Hair follicle dermal papilla cell (primary cell): ENCODE measurements at places on chromosomes 1 and 21. TPM values are rescaled to one million over a fixed set of nuclear protein-coding genes. Genes with fewer than 3 reads are reported as not detected.

Gene ARTN
- 1.9 and 2.1 TPM in 2 replicates for total RNA-seq

Gene KAZN
- 12.3 and 14.1 TPM in 2 replicates for total RNA-seq

Gene TNNT2
- total RNA-seq, result not detected in 2 replicates

Gene NR0B2
- total RNA-seq, result not detected in 2 replicates

Gene NR1I3
- not detected in 2 replicates for total RNA-seq

Gene FAAH
- total RNA-seq, result 0.81 and 3.2 TPM in 2 replicates

Gene C8A
- total RNA-seq, result not detected in 2 replicates

Gene C1orf167
- 0.32 TPM in 1 of 2 replicates, not detected in the other for total RNA-seq

Gene TEKT2
- total RNA-seq, result 0.12 TPM in 1 of 2 replicates, not detected in the other

Gene NRIP1
- 21.7 and 25.8 TPM in 2 replicates for total RNA-seq

Gene ANKRD34A
- 1.3 and 1.6 TPM in 2 replicates for total RNA-seq

Gene HSPA6
- total RNA-seq, result under 0.01 TPM in 1 of 2 replicates, not detected in the other

Gene MFSD2A
- total RNA-seq, result 5.2 and 10.5 TPM in 2 replicates

Gene OR2T11
- total RNA-seq, result not detected in 2 replicates

Gene CFHR3
- not detected in 2 replicates for total RNA-seq

Gene NVL
- 14.8 and 21.1 TPM in 2 replicates for total RNA-seq

Gene TNFRSF18
- total RNA-seq, result 0.16 TPM in 1 of 2 replicates, not detected in the other
